ENCODE measurements at places on chromosomes 12 and 14.

DNA sequence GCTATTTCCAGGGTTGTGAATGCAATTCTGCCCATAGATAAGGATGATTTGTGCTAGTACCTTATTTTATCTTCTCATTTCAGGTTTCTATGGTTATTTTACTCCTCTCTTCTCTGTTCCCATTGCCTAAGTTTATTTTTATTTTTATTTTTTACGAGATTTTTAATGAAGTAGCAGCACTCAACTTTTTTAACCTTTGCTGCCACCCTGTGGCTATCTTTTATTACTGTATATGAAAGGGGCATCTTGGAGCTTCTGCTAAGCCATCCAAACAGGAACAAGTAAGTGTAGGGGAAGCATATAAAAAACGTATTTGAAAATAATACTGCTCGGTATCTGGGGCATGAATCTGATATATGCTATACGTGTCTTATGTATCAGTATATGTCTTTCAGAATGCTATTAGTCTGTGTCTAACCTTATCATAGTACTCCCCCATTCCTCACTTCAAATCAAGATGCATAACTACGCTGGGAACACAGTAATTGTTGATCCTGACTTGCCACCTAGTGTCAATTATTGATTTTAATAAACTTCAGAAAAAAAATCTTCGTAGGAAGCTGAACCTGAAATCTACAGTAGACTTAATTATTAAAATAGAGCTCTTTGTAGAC is 60.3 kb downstream of the KLRG1 start:
- no peak for DNase-seq

DNA sequence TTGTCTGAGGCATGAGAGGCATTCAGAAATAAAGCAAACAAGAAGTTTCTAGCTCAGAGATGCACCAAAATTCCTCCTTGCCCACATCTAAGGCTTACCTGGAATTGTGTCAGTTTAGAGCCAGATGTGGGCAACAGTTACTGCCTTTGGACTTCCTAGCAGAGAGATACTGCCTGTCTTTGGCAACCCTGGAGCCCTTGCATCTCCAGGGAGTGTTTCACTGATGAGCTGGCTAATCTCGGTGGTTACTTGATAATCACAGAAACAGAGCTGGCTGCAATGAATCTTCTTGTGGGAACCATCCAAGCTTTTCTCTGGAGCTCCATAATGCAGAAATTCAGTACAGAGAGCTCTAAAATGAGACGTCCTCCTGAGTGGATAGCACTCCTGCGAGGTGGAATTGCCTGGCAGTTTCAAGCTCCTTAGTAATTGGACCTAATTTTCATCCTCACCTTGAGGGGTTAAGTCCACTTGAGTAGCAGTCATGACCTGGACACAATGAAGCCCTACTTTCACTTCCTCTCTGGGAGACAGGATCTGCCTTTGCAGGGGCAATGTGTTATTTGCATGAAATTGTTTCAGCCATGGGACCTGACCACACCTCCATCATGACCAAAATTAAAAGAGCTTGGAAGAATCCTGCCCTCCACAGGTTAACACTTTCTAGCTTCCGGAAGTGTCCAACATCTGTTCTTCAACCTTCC is 108.8 kb upstream of the ARHGAP5 start:
- DNase-seq, result no peak

DNA sequence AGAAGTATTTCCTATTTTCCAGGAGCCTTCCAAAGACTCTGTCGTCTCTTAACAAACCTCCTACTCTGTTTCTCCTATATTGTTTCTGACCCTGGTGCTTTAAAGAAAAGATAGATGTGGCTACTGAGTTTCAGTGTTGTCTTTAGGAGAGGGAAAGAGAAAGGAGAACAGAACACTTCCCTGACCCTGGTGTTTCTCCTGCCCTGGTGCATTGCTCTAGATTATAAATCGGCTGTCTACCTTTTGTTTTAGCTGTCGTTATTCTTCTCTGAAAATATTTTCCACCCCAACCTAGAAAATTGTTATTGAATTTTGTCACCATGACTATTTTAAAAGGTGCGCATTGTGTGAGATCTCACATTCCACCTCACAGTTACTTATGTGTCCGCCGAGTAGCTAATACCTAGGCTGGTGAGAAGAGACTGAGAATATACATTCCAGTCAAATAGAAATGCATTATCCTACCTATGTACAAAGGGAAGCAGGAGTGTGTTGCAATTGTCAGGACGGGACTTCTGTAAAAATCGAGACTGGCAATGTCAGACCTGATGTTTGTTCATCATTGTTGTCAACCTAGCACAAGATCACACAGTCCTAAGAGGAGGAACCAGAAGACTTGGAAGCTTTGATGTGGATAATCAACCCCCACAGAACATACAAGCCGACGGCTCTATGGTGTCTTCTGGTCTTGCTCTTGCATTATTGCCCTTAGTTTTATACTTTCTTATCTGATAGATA is 108.7 kb upstream of the SLC38A4 start:
- DNase-seq, result no peak

DNA sequence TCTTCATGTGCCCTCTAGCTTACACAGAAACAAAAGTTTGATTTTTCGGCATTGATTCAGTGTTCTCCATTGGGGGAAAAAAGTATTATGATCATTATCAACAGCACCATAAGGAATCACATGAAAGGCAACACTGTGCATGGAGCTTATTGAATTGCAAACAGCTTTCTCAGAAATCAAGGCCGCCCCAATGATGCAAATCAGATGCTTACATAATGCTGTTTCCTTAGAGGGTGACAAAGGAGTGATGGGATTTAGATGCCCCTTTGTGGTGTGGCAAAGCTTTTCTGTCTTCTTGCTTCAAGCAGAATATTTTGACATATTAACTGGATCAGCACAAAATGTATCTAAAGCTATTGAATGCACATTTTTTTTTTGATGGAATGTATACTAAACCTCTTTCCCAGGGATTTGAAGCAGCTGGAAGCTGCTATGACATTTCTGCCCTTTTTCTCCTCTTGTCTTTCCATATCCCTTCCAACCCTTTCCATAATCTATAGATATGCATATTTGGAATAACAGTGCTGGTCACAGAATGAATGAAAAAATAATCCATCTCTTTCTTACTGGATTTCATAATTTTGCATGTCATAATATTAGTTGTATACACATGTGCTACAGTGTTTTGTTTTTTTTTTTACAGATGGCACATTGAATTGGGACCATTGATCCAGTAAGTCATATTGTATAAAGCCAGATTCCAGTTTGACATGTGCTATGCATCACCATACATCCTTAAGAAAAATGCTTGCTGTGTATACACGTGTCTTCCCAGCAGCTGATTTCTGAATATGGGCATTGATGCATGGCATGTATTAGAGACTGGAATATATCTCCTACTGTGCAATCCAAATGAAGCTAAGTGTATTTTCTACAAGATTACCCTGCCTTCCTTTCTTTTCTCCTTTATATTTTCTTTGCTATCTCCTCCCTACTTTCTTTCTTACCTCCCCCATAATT is 259.7 kb upstream of the DCN start:
- DNase-seq, result no peak

DNA sequence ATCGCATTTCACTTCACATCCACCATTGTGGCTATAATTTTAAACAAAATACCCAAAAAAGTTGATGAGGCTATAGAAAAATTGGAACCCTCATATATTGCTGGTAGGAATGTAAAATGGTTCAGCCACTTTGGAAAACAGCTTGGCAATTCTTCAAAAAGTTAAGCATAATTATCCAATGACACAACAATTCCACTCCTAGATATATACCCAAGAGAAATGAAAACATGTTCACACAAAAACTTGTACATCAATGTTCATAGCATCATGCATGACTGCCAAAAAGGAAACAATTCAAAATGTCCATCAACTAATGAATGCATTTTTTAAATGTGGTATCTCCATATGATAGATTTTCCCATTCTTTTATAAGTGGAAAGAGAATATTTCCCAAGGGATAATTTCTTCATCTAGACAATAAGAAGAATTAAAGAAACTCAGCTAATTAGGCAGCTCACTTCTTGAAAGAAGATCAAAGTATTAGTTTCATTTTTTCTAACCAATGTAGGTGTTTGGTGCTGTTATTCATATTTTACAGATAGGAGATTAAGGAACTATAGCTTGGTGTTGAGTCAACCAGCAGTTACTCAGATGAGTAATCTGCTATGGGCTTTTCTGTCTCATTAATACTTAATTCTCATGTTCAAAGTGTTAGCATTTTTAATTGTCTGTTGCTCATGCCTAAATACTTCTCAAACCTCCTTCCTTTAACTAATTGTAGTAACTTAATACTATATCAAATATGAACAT is 32.8 kb downstream of the YEATS4 start:
- DNase-seq, result no peak
